ENCODE measurements at places on chromosomes 5 and 9. TPM values are rescaled to one million over a fixed set of nuclear protein-coding genes. Genes with fewer than 3 reads are reported as not detected.

GRCh38 chr9:69089491-69089890 lies 53.9 kb downstream of the FXN start:
- no peak for DNase-seq

DNA sequence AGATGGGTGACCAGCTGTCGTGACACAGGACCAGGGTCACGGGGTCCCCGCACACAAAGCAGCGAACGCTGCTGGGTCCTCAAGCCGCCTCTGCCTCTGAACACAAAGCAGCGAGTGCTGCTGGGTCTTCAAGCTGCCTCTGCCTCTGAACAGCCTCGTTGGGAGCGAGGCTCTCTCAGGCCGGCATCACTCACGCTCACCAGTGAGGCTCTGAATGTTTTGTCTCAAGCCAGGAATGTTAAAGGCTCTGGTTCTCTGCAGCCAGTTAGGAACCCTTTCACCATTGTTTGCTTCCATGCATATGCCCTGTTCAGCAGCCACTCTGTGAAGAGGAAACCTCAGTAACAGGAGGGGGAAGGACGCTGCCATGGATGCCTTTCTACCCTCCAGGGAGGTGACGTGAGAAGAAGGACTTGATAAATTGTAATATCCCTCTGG lies 82.7 kb upstream of the TAF11L2 start:
- no peak for DNase-seq

The AQP3 gene
- 9.9 TPM for total RNA-seq

- no peak for DNase-seq
These were observed 45.1 kb upstream of the ROR2 start for GRCh38 chr9:91995000-91995655.

GRCh38 chr5:169149317-169149716 lies 151.6 kb downstream of the SLIT3 start:
- DNase-seq: no peak

DNA sequence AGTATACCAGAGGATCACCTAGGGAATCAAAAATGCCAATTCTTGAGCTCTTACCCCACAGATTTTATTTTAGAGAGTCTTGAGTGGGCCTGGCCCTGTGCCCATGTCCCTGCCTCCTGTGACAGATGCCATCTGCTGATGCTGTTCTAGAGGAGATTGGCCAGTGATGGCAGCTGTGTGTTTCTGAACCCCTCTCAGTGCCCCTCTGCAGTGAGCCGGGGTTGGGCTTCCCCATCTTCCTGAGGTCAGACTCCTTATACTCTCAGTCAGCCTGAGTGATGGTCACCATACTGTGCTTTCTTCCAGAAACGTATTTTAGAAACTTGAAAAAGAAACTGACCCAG lies 6.1 kb downstream of the PTCD2 start:
- no peak for DNase-seq

The RXFP3 gene
- total RNA-seq: not detected

The TMEM252 gene
- not detected for total RNA-seq

- no peak for DNase-seq
These were observed 904 bp downstream of the EDF1 start for GRCh38 chr9:136865041-136865767.

The SERF1A gene
- total RNA-seq: 1.1 TPM

All from PC-9 (cell line).